GOT3 (cell line): ENCODE measurements at places on chromosomes 16 and 17.

GRCh38 chr17:44595216-44595775 is 38.0 kb downstream of the FZD2 start:
- DNase-seq, result no peak

- DNase-seq, result no peak
Measured at GRCh38 chr17:69669441-69670178, 255.1 kb downstream of the MAP2K6 start.

- no peak for DNase-seq
Measured at GRCh38 chr17:60491771-60492170, 34.3 kb downstream of the APPBP2 start.

DNA sequence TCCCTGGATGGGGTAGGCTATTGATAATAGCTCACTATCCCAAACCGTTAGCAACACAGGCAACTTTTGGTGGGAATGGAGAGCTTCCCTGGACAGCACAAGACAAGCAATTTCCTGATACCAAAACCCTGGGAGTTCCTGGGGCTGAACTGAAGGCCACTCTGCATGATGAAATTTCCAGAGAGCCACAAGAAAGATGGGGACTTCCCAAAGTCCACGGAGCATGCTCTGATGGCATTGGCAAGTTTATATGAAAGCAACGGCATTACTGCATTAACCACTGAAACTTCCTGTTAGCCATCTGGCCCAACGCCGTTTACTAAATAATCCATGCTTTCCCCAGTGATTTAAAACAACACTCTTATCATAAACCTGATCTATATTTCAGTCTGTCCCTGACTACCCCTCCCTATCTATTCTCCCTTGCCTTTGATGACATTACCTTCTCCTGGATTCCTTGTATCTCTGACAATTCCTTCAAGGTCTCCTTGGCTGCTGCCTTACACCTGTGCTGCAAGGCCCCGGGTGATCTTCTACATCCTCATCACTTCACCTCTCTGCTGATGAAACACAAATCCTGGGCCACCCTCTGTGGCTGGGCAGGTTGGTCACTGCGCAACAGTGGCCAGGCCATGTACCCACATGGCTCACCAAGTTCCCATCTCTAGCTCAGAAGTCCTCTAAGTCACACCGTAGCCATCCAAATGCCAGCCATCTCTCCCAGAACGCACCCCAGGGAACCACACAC is 108.5 kb upstream of the RCVRN start:
- no peak for DNase-seq

DNA sequence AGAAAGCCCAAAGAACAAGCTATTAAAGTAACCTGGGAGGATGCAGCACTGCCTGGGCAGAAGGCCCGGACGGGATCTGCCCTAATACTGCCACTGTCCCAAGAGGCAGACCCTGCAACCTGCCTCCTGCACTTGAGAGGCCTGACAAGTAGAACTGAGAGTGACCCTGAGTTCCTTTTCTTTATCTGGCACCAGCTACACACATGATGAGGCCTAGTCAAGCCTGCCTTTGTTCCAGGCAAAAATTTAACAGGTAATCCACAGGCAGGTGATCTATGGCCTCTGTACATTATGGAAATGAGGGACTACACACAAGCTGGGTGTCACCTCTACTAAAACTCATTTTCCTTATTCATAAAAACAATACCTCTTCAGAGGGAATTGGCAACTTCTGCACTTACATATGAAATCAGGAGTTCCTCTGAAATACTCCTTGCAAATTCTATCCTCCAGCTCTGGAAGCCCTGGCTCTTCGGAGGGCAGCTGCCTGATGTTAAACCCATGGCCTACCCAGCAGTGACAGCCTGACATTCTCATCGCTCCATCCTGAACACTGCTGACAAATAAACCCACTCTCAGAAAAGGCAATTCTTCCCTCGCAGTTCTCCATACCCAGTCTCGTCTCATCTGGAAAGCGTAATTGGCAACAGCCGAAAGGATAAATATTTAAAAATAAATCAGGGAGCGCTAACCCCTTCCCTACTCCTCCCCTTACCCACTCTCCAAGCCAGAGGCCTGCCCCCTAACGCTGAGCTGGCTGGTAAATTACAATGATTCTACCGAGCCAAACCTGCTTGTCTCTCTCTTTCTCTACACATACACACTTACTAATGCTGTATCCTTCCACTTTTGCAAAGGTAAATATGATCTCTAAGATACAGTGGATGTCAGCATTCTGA is 2.5 kb upstream of the ZFHX3 start:
- no peak for DNase-seq

DNA sequence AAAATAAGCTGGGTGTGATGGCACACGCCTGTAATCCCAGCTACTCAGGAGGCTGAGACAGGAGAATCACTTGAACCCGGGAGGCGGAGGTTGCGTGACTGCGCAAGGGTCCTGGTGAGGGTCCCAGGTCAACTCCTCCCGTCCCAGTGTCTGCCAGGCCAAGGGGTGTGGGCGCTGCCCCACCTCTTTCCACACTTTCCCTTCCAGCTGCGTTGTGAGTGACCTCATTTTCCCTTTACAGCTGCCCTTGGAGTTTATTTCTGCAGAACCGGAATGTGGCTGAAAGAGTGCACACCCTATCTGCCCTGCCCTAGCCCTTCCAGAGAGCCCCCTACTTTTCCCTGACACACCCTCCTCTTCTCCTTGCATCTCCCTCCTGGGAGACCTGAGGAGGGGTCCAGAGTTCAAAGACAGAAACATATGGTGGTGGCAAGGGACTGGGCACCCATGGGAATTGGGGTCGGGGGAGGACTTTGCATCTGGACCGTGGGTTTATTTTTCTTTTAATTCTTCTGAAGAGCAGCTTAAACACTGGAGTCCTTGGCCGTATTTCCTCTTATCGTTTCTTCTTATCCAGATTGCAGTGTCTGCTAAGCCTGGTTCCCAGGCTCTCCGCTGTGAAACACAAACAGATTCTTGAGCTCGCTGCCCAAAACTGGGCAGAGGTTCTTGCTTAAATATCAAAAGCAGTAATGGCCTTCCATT is 20.9 kb downstream of the MRC2 start:
- no peak for DNase-seq

GRCh38 chr17:41581366-41582060 is 5.2 kb downstream of the KRT14 start:
- DNase-seq, result no peak

DNA sequence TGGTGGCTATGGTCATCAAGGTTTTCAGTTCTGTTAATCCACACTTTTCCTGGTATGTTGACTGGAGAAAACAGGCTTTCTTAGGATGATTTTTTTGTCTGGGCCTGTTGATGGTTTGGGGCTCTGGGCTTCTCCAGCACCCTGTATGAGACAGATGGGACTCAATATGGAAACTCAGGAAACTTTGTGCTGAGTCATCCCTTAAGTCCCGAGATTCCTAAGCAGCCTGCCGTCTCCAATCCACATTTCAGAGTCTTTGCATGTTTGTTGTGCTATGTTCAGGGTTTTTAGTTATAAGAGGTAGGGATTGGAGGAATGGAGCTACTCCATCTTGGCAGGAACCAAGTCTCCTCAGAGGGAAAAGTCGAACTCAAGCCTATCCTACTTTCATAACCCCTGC is 253.3 kb upstream of the FOXF1 start:
- no peak for DNase-seq
